Fibroblast of skin of scalp (primary cell): ENCODE measurements at places on chromosomes 6 and 20.
A peak's percentile ranks its signal among the peaks of the same experiment; 100 is the strongest.

- no peak for DNase-seq
Measured at GRCh38 chr6:155693573-155694418, 238.2 kb upstream of the NOX3 start.

GRCh38 chr6:156425359-156426020, 351.7 kb upstream of the ARID1B start:
- DNase-seq = peak; percentile 98

- DNase-seq = no peak
Measured at GRCh38 chr6:105384004-105384403, 18.9 kb downstream of the PREP start.

- DNase-seq = no peak
Measured at GRCh38 chr20:48681873-48682426, 145.8 kb downstream of the PREX1 start.

- no peak for DNase-seq
Measured at GRCh38 chr20:46710153-46710913, 884 bp downstream of the SLC2A10 start.

- no peak for DNase-seq
Measured at GRCh38 chr20:40997116-40997515, 31.5 kb upstream of the TOP1 start.

GRCh38 chr6:20916086-20916485, 381.8 kb downstream of the CDKAL1 start:
- DNase-seq = peak; percentile 11

DNA sequence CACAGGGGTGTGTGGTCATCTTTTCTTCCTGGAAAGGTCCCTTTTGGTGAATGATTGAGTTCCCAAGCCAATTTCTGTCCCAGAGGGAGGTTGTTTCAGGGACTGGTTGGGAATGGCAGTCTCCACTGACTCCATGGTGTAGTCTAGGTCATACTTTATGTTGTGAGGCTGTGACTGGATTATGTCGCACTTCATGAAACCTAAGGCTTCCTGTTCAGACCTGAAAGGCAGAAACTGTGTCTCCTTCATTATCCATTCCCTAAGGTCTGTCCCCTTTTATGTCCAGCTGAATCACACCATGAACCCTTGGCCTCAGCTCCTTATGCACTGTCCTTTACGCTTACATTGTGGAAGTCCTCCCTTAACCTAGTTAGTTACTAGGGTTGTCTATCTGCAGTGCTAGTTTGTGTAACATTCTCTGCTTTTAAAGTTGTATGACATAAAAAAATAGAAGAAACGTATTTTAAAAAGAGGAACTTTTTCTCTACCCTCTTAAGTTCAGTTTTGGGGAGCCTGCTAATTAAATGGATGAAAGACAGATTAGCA, 191.3 kb downstream of the JARID2 start:
- DNase-seq = no peak

DNA sequence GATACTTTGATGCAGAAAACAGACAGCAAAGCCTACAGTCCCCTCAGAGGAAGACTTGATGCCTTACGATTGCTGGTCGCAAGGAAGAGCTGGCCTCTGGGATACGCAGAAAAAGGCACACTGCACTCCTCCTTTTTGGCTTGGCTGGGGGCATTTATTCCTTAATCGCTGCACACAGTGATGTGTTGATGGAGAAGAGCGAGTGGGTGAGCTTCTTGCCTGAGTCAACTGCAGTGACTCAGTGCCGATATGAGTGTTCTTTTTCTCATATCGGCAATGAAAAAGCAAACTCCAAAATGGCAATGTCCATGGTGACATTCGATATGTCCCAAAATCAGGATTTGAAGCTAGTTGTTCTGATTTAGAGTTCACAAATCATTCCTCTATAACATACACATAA, 794.8 kb downstream of the HACE1 start:
- no peak for DNase-seq

DNA sequence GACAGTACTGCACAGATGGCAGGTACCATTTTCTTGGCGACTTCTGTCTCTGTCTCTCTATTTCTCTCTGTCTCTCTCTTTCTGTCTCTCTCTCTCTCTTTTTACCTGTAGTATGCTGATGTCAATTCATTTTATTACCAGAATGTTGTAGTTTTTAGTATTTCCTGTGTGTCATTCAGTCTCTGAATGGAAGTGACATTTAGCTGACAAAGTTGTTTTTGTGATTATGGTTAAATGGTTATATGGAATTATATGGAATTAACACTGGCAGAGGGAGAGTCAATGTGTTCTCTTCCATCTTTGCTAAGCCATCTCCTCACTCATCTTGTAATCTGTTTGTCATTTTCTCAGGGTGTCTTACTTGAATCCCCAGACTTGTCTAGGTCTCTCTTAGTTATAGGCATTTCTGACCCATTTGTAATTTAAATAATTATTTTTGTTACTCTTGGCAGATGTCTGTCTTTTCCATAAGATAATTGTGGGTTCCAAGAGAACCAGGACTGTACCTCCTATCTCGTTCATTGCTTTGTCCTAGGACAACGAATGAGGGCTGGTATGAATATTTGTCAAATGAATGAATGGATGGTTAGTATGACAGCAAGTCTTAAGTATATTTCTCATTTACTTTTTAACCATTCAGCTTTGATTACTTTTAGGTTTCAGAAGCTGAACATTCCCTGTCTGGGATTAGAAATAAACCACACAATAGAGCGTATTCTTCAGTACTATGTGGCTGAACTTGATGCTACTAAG, 64.4 kb downstream of the DNAH8 start:
- DNase-seq = no peak

DNA sequence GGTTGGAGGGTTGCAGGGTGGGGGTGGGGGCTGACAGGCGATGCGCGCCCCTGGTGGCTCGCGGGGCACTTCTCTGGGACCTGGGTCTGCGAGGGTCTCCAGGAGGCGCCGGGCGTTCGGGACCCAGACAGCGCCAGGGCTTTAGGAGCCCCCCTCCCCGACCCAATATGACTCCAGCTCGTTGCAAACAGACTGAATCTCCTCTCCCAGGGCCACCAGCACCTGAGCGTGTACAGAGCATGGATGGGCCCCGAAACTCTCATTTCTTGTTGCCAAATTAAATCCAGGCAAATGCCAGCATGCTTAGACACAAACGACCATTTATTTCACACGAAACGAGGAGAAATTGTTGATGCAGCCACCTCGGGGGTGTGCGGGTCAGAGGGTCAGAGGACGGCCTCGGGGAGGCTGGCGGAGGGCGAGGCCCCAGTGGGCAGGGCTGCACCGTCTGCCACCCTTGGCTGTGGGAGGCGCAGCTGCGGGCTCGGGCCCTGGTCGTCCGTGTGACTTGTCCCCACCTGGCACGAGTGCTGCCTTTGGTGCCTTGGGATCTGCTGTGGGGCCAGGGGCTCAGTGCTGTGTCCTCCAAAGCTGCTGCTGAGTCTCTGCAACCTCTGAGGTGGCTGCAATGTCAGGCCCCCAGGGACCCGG, 20.9 kb upstream of the GATA5 start:
- DNase-seq = no peak

DNA sequence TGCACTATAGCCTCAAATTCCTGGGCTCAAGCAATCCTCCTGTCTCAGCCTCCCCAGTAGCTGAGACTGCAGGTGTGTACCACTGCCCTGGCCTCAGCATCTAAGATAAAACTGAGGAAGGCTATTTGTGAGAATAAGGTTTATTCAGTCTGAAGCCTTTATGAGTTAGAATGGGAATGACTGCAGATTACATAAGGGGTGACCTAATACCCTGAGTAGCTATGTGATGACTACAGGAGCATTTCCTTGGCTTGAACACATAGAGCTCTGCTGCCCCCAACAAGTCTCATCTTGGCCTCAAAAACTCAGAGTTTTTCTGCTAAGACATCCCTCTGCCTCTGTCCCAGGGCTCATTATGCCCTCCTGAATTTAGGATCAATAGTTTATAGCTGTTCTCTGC, 7.6 kb downstream of the GSS start:
- peak; percentile 70 for DNase-seq

DNA sequence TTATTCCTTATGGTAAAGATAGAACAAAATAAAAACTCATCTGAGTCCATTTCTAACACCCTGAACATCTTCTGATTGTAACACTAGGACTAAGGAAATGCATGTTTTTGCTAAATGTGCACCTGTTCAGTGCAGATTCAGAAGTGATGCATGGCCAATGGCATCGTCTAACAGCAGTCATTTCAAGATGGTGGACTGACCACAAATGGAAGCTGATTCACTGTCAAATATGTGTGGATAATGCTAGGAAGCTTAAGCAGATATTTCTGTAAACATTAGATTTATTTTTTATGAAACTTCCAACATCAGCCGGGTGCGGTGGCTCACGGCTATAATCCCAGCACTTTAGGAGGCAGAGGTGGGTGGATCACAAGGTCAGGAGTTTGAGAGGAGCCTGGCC, 394.8 kb downstream of the SAMD5 start:
- DNase-seq = no peak

DNA sequence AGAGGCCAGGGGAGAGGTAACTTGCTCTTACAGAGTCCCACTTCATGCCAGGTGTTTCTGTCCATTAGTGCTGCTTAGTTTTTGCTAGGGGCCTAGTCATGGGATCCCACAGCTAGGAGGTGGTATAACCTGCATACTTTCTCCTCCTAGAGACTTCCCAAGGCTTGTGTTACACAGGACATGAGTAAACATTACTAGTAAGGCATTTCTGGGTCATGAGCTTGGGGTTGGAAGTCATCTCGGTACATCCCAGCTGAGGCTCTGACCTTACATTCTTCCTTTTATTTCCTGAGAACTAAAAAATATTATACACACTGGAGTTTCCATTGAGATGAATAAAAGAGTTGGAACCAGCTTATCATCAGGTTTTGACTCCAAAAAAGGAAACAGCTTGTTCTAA, 20.9 kb upstream of the PNPLA1 start:
- DNase-seq = no peak

GRCh38 chr6:25462235-25462897, 183.2 kb downstream of the CARMIL1 start:
- no peak for DNase-seq

GRCh38 chr20:13515796-13516558, 122.8 kb downstream of the TASP1 start:
- DNase-seq = peak; percentile 7
